ENCODE measurements at places on chromosomes 7 and 10. TPM values are rescaled to one million over a fixed set of nuclear protein-coding genes. Genes with fewer than 3 reads are reported as not detected.

Gene TET1
- 15.0 TPM for polyA plus RNA-seq

Gene PPP1R9A
- polyA plus RNA-seq: 21.7 TPM

Gene PHYHIPL
- polyA plus RNA-seq: 0.81 TPM

Gene C10orf143
- polyA plus RNA-seq: 5.5 TPM

Gene EPO
- polyA plus RNA-seq: not detected

Gene NAT16
- 0.05 TPM for polyA plus RNA-seq

Gene SPDYE9
- 0.49 TPM for polyA plus RNA-seq

Gene PNLIPRP1
- 0.22 TPM for polyA plus RNA-seq

Gene NUTM2E
- polyA plus RNA-seq: 0.40 TPM

- peak; percentile 35 for DNase-seq
Observed at GRCh38 chr7:129950191-129950932, 2.4 kb downstream of the UBE2H start.

- DNase-seq: no peak
Observed at GRCh38 chr7:113636727-113637421, 281.9 kb downstream of the PPP1R3A start.

DNA sequence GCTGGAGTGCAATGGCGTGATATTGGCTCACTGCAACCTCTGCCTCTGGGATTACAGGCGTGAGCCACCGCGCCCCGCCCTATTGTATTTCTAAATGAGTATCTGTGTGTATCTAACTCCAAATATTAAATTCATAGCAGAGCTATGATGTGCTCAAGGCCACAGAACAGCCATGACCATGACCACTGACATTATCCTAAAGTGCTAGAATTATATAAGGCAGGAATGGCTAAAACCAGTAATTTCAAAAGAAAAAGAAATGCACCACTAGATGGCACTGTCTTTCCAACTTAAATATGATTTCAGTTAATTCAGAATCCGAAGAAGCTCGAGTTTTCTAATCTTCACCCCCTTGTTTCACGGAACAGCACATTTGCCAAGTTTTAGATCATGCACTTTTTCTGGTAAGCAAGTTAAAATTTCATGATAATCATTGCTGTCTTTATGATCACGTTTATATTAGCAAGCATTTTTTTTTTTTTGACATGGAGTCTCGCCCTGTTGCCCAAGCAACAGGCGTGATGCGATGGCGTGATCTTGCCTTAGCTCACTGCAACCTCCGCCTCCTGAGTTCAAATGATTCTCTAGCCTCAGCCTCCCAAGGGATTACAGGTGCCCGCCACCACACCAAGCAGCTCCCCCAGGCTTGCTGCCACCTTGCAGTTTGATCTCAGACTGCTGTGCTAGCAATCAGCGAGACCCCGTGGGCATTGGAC is 65.3 kb downstream of the OR13A1 start:
- DNase-seq: peak; percentile 30

DNA sequence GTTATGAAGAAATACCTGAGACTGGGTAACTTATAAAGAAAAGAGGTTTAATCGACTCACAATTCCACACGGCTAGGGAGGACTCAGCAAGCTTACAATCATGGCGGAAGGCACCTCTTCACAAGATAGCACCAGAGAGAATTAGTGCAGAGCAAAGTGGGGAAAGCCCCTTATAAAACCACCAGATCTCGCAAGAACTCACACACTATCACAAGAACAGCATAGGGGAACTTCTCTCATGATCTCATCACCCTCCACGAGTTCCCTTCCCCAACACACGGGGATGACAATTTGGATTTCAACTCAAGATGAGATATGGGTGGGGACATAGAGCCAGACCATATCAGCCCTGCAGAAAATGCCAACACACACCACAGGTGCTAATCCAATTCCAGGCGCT is 218.7 kb downstream of the PARD3 start:
- DNase-seq: no peak

DNA sequence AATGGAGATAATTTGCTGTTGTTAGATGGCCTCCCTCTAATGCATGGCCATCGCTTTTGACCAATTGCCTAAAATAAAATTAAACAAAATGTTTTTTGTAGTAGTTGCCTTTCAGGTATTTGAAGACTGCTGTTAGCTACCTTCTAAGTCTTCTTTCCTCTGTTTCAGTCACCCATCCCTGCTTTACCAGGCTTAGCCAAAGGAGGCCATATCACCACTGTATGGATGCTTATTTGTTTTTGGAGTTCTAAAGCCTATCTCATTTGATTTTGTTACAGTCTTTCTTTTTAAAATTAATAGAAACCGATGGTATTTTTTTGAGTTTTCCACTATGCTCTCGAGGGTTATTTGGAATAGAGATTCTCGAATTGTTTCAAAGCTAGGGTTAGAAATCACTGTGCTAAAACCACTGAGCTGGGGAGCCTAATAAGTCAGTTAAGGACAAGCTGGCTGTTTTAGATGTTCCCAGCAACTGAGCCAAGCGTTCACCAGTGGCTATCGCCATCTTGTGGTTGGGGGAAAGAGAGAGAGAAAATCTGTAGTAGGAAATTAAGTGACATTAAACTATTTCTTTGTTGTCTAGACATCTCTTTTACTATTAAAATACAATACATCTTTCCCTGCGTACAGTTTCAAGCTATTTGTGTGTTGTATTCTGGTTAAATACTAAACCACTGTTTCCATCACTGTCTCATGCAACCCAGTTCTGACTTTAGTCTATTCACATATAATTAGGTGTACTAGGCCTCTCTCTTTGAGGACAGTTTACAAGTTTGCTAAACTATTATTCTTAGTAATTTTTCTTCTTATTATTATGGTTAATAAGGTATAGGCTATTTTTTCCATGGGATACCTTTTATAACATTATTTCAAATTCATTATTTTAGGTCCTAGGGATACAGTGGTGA is 52.2 kb downstream of the GPR158 start:
- DNase-seq: peak; percentile 13

DNA sequence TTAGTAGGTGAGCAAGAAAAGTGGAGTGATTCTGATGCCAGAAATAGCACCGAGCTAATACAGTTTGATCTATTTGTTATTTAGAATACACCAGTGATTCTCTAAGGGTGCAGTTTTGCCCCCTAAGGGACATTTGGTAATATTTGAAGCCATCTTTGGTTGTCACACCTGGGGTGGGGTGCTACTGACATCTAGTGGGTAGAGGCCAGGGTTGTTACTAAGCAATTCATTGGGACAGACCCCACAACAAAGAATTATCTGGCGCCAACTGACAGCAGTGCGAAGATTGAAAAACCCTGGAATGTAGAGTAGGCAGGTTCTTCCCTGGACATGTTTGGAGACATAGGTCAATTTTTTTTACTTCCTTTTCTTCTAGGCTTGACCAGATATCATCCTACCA is 14.6 kb downstream of the PALS2 start:
- no peak for DNase-seq

GRCh38 chr10:130954326-130954905 is 357.1 kb downstream of the TCERG1L start:
- DNase-seq: no peak

- DNase-seq: no peak
Observed at GRCh38 chr7:4461531-4461930, 220.6 kb upstream of the FOXK1 start.

GRCh38 chr10:103273041-103273441 is 3.9 kb upstream of the INA start:
- DNase-seq: no peak

GRCh38 chr7:73985737-73986141 is 42.2 kb upstream of the ELN start:
- DNase-seq: no peak

GRCh38 chr7:121366852-121367431 is 29.2 kb downstream of the FAM3C start:
- DNase-seq: no peak

DNA sequence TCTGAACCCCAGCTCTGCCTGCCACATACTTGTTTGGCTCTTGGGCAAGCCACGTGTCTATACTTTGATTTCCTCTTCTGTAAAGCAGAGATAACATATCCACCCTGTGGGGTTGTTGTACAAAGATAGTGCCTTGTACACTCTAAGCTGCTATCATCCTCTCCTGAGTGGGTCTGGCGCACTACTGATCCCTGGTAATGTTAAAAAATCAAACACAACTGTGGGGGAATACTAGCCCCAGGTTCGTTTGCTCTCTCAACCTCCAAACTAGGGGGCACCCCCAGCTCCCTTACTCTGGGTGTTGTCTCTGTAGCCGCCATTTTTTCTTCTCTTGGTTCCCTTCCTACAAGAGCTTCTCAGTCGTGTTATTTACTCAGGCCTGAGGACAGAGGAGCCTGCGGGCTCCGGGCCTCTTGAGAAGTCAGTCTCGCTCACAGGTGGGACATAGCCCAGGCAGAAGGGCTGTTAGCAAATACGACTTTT is 1.0 kb downstream of the POLM start:
- no peak for DNase-seq

- no peak for DNase-seq
Observed at GRCh38 chr7:72538147-72538546, 126.0 kb upstream of the CALN1 start.

- DNase-seq: no peak
Observed at GRCh38 chr10:23884670-23885069, 324.3 kb upstream of the KIAA1217 start.

DNA sequence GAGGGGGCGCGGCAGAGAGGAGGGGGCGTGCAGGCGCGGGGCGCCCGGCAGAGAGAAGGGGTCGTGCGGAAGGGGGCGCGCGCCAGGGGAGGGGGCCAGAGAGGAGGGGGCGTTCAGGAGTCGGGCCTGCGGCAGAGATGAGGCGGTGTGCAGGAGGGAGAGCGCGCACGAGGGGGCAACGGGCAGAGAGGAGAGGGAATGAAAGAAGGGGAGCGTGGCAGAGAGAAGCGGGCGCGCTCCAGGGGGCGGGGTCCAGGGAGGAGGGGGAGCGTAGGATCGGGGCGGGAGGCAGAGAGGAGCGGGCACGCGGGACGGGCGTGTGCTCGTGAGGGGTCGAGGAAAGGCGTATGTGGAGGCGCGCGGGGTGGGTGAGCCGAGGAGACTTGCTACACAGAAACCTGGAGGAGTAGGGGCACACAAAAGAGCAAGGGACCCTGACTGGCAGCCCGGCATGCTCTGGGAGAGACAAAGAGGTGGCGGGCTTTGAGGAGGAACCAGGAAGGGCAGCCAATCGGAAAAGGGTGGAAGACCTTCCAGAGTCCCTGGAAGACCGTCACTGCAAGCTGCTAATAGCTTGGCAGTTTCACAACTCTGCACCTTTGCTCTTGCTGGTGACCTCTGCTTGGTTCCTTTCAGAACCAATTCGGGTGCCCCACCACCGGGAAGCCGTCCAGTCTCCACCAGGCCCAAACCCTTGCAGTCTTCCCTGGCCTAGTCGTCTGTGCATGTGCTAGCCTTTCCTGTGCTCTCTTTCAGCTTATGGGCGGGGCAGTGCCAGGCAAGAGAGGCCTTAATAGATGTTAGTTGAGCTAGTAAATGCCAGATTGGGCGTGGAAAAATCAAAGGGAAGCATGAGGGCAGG is 639 bp downstream of the DYDC2 start:
- DNase-seq: no peak

- peak; percentile 35 for DNase-seq
Observed at GRCh38 chr10:33876584-33877400, 542.3 kb upstream of the NRP1 start.

GRCh38 chr7:5827755-5828154 is 46.3 kb upstream of the RNF216 start:
- DNase-seq: no peak

- DNase-seq: no peak
Observed at GRCh38 chr10:58810751-58811150, 298.1 kb downstream of the BICC1 start.

DNA sequence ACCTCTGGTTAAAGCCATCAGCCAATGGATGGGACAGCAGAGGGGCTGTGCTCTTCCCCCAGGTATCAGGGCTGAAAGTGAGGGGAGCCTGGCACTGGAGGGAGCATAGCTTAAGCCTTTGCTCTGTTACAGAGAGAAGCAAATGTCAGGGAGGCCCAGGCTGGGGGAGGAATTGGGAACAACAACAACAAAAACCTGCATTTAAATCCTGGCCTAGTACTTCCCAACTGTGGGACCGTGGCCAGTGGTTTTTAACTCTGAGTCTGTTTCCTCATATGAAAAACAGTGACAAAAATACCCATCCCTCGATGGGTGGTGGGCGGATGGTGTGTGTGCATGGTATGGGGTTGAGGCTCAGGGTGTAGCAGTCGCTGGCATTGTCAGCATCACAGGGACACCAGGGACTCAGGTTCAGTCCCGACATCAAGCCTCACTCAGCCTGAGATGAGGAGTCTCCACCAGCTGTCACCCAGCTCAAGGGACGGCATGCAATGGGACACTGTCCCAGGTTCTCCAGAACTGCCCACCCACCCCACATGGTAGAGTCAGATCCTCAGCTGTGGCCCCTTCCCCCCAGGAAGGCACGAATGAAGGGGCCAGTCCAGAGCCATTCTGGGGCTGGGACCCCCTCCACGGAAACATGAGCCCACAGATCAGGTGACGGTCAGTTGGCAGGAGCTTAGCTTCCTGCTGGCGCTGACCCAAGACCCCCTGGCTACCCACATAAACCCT is 74.5 kb downstream of the AFAP1L2 start:
- DNase-seq: no peak

GRCh38 chr7:69825113-69825972 is 227.1 kb downstream of the AUTS2 start:
- DNase-seq: no peak

GRCh38 chr7:30247541-30248401 is 36.6 kb upstream of the ZNRF2 start:
- no peak for DNase-seq
